Stimulated activated CD4-positive, alpha-beta T cell treated with anti-CD3 and anti-CD28 coated beads, Interleukin-1b, Interleukin-23, amount 100 ng/mL, for 1 hour (primary cell): ENCODE measurements at places on chromosomes 11 and 22.

DNA sequence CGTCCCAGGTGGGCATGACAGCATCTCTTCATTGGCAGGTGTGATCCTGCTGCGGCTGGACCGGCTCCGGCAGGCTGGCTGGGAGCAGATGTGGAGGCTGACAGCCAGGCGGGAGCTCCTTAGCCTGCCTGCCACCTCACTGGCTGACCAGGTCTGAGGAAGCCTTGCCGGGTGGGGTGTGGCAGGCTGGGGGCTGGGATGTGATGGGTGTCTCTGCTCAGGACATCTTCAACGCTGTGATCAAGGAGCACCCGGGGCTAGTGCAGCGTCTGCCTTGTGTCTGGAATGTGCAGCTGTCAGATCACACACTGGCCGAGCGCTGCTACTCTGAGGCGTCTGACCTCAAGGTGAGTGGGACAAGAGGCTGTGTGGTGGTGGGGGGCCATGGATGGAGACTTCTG is 3.5 kb downstream of the LARGE2 start:
- no peak for DNase-seq

GRCh38 chr22:24390576-24390975 is 36.8 kb upstream of the ADORA2A start:
- DNase-seq, result no peak

- no peak for DNase-seq
Measured at GRCh38 chr11:66902486-66903177, 45.8 kb downstream of the LRFN4 start.

- no peak for DNase-seq
Measured at GRCh38 chr11:19432370-19433061, 191.8 kb upstream of the E2F8 start.

- no peak for DNase-seq
Measured at GRCh38 chr11:134660416-134660815, 248.4 kb upstream of the B3GAT1 start.

DNA sequence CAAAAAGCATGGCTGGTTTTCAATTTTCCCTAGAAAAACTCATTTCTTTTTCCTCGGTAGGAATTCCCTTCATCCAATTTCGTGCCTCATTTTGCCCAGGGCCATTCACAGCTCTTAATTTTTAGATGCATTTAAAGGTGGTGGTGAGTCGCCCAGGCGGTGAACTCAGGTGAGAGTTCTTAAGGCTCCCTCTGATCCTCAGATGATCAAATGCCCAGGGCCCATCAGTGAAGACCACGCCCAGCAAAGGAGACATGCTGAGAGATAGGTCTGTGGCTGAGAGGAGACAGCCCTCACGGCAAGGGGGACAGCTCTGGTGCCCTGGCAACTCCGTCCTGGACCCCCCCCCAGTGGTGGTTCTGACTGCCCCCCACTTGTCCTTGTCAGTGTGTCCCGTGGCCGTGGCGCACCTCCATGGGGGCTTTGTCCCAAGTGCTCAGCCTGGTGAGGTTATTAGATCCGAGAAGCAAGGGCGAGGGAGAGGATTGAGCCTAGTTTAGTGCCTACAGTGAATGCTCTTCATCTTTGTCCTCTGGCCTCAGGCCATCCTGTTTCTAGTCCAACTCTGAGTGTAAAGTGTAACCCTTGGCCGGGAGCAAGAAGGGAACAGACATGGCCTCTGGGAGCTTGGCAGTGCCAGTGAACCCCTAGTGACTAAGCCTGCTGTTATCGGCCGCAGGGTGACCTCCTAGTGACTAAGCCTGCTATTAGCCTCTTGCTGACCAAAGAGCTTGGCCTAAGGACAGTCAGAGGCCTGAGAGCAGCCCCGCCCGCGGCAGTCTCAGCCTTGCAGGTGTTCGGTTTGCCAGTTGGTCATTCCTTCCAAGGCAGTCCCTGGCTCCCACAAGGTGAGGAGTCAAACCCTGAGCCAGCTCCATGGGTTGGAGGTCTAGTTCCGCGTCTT is 83.5 kb downstream of the CTTN start:
- no peak for DNase-seq

GRCh38 chr11:78365381-78365792 is 52.2 kb downstream of the GAB2 start:
- no peak for DNase-seq

DNA sequence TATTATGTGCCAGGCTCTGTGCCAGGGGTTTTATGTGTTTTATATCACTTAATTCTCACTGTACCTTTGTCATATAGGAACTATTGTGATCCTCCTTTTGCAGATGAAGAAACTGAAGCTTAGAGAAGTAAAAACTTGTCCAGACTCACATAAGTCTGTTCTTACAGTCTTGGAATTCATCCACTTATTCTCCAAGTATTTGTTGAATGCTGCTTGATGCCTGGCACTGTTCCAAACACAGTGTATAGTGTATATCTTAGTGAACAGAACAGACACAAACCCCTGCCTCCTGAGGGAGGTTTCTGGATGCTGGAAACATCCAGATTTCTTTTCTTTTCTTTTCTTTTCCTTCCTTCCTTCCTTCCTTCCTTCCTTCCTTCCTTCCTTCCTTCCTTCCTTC is 29.0 kb upstream of the FGF3 start:
- DNase-seq, result no peak

DNA sequence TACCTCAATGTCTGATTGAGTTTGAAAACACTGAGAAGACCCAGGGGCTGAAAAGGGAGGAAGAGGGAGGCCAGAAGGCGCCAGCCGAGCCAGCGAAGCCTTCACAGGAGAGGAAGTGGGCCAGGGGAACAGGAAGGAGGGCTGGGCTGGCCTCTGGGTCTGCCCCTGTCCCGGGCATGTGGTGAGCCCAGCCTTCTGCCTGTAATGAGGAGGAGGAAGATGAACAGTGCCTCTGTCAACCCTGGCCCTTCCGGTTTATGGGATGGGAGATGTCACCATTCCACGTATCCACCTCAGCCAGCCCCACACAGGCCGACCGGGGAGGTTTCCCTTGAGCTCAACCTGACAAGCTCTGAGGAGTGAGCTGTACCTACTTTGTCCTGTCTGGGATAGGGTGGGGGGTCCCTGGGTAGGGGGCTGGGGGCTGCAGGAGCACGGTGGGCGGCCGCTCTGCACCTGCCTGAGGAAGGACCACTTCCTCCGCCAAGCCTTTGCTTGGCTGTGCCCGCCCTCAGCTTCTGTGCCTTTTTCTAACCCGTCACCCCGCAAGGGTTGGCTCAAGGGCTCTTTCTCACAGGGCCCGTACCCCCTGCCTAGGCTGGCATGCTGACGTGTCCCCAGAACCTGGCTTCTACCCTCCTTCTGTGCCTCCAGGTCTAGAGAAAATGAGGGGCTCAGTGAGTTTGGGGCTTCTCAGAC is 2.0 kb downstream of the PARVG start:
- no peak for DNase-seq

GRCh38 chr11:40924915-40925314 is 534.5 kb downstream of the LRRC4C start:
- DNase-seq, result no peak

- no peak for DNase-seq
Measured at GRCh38 chr22:39641660-39642310, 71.2 kb downstream of the CACNA1I start.

GRCh38 chr11:22808571-22809197 is 20.9 kb downstream of the SVIP start:
- DNase-seq, result no peak

GRCh38 chr11:13055200-13055599 is 46.1 kb downstream of the RASSF10 start:
- DNase-seq, result no peak

GRCh38 chr11:114287154-114287553 is 9.0 kb upstream of the NNMT start:
- no peak for DNase-seq

GRCh38 chr11:109707411-109707810 is 285.4 kb downstream of the C11orf87 start:
- no peak for DNase-seq

DNA sequence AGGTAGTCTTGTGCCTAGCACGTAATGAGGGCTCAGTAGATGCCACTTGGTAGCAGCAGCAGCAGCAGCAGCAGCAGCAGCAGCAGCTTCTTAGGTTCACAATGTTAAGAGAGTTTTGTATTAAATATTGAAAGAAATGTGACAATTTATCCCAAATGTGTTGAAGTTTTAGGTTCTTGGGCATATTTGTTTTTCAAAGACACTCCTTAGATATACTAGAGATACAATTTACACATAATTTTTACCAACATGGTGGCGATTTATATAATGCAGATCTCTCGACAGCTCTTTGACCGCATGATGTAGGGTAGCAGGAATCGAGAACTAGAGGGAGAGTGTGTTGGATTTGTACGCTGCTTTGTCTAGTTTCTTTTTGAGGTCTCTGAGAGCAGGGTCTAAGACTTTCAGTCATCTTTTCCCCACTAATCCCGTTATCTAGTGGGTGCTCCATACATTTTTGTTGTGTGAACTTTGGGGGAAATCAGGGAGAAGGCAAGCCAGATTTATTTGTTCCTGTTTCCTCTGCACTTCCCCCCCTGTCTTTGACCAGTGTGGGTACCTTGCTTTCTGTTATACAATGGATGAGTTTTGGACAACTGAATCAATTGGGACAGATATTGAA is 1.4 kb downstream of the FDX1 start:
- DNase-seq, result no peak

- no peak for DNase-seq
Measured at GRCh38 chr22:28817919-28818859, 17.8 kb upstream of the XBP1 start.

DNA sequence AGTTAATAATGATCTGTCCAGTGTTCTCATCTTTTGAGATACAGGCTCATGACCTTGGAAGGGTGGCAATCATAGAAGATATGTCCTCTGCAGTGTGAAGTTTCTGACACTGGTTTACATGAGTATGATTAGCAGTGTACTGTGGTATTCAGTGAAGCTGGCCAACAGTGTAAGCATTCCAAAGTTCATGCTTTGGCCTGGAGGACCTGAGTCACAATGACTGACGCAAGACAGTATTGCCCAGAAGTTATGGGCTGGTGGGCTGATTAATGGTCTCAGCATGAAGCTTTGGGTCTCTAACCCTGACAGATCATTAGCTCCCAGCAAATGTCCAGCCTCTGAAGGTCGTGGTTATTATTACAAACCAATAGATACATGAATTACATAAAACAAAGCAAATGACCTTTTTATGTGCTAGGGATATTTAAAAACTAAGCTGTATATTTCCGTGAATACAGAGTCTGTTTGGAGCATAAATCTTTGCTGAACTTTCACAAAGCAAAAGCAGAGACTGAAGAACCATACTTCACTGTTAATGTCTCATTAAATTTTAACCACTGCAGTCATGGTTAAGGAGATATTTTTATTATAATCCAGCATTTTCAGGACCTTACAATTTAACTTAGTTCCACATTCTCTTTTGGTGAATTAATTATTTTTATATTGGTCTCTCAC is 28.3 kb upstream of the USP47 start:
- no peak for DNase-seq

GRCh38 chr11:103652013-103652412 is 384.4 kb upstream of the DDI1 start:
- DNase-seq, result no peak

DNA sequence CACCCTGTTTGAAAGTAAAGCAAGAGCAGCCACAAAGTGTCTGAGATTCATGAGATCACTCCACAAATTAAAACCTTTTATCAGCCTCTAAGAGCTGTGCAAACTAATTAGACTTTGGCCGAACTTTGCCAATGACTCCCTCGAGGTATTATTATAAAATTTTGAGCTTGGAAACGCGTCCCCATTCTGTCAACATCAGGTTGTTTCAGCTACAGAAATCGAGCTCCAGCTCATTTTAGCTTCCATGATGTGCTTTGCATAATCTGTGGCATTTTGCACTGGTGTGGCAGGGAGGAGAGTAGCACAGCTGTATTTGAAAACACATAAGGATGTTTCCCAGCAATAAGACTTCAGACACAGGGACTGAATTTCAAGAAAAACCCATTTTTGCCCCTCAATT is 872.2 kb downstream of the NTM start:
- no peak for DNase-seq

DNA sequence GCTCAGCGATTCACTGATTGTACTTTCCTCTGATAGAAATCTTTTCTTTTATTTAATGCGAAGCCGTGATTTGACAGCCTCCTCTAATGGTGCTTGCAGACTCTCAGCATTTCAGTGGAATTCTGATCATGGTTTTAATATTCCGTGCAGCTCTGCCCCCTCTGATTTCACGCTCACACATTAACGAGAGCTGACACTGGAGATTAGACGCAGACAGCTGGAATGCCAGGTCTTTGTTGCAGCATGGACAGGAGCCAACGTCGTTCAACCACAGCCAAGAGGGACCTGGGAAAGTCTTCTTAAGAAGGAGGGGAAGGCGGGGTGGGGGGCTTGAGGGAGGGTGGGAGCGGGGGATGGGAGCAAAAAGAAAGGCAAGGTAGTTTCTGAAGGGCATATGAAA is 186.4 kb downstream of the BLID start:
- no peak for DNase-seq

GRCh38 chr11:82889133-82890001 is 10.9 kb downstream of the PRCP start:
- no peak for DNase-seq
